ENCODE measurements at places on chromosomes 4 and X.
A peak's percentile ranks its signal among the peaks of the same experiment; 100 is the strongest.

DNA sequence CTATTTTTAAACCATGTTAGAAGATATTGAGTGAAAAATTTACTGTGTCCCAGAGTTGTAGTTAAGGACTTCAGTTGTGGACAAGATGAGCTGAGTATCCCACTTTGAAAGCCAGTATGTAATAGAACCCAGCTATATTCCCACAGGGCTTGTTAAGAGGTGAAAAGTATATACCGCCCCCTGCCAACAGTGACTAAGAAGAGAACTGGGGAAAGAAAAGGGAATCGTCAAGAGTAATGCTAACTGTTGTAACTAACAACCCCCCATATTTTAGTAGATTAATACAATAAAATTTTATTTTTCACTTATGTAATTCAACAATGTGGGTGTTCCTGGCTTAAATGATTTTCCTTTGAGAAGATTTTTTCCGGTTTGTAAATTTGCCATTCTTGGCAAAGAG is 250.4 kb upstream of the GIMD1 start:
- DNase-seq, result no peak

GRCh38 chr4:181528570-181529184 is 714.5 kb upstream of the TENM3 start:
- peak; percentile 76 for DNase-seq

DNA sequence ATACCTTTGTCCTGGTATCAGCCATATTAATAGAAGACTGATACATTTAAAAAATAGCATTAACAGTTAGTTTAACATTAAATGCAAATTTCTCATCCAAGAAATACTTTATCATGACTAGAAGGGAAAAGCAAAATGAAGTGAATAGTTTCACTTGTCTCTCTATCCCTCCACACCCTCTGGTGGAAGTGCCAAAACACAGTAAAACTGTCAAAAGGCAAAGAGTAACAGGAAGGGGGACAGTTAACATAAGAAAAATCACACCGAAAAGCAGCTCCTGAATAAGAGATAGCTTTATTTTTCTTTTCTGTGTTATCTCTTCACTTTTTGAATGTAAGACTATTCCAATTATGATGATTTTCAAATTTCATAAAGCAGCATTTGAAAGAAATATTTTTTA is 187.2 kb downstream of the FBXW7 start:
- no peak for DNase-seq

DNA sequence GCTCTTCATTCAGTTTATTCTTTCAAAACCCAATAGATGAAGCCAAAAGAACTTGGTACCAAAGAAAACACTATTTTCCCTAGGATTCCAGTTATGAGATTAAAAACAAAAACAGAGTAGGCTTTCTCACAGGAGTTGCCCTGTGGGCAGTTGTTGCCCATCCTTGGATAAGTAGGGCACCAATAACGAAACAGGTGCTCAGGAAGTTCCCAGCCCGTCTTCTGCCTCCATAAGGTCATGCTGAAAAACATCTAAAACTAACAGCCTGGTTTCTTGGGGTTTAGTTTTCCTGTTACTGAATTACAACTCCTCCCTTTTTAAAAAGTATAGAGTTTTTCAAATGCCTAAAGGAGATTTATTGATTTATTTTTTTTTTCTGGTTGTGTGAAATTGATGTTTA is 14.7 kb downstream of the TSPAN5 start:
- no peak for DNase-seq

DNA sequence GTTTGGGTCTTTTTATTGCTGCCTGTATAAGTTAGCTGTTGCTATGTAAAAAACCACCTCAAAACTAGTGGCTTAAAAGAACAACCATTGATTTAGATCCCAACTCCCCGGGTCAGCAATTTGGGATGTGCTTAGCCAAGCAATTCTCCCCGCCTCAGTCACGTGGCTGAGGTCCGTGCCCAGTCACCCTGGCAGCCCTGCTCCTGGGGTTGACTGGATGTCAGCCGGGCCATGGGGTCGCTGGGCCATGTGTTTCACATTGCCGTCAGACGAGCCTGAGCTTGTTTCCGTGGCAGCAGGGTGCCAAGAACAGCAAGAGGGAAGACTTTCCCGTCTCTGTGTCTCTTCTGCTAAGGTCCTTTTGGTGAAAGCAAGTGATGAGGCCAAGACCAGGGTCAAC is 345.7 kb upstream of the FAT1 start:
- no peak for DNase-seq
